ENCODE measurements at places on chromosomes 12 and 14.

DNA sequence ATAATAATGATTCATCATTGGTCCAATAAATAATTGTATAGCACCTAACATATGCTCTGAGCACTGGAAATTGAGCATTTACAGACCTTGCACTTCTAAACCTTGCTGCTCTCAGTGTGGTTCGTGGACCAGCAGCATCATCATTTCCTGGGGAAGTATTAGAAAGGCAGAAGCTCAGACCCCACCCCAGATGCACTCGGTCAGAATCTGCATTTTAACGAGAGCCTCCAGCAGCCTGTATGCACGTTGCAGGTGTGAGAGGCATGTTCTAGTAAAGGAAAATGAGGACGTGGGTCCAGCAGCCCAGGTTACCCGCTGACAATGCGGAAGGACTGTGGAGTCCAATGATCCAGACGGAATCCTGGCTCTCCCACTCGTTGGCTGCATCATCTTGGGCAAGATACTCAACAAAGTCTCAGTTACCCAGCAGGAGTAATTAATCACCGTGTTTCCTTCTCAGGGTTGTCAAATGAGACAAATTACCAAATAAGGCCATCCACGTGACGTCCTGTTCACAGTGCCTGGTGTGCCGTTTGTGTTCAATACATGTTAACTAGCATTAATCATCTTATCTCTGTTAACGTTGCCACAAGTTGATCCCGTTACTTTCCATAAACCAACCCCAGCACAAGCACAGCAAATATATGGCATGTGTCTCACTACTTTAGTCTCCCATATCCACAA is 49.2 kb upstream of the CCND2 start:
- no peak for DNase-seq

DNA sequence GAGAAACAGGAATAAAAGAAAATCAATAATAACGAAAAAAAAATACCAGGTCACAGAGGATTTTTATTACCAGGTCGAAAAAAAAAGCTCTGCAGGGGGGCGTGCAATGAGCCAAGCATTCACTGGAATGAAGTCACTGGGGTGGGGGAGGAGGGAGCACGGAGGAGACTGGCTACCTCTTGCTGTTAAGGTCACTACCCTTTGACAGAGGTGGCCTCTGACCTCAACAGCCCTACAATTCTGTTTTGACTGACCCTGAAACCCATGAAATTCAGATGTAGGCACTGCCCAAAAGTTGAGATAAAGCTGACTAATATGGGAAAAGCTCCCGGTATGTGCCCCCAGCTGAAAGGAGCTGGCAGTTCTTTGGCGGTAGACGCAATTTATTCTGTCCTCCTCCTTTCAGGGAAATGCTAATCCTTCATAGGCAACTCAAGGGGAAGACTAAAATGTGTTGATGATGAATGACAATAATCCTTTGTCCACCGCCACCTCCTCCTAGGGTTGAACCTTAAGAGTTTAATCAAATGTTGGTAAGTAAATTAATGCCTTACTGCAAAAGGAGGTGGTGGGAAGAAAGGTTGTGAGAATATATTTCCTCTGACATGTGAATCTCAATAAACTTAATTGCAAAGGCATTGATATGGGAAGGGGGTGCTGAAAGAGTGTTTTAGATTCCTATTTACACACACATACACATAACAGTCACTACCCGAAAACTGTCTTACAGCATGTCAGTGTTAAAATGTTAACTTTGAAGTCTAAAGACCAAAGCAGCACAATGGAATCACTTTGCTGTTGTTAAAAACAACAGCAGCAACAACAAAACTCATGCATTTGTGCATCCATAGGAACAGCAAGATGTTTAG is 6.3 kb upstream of the RIC8B start:
- no peak for DNase-seq

GRCh38 chr12:15757553-15758255 is 31.5 kb downstream of the EPS8 start:
- DNase-seq, result no peak

GRCh38 chr14:91694643-91695042 is 37.2 kb downstream of the CATSPERB start:
- no peak for DNase-seq

DNA sequence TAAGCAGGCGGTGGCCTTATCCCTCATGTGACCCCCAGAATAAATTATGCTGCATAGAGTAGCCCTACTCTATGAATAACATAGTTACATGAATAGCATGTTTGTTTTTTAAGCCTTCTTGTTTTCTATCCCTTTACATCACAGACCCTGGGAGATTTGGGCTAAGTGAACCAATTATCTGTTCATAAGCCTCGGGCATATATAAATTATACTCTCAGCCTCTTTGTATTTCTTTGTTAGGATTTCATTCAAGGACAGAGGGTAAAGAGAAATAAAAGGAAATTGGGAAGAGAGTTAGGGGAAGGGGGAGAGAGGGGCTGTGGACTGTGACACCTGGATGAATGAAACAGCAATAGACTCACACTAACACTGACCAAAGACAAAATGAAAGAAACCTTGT is 35.3 kb upstream of the RTRAF start:
- DNase-seq, result no peak

DNA sequence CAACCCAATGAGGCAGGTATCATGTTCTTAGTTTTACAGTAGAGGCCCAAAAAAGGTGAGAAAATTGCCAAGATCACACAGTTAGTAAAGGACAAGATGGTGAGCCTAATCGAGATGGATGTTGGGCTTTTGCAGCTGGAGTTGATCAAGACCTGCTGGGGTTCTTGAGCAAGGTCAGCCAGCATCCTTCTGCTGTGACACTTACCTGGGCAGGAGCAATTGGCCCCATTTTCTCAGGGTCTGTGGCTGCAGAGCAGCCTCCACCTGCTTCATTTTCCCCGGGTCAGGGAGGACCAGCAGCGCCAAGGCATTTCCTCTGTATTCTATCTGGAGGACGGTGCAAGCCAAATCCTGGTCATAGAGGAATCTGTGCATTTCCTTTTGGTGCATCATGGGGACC is 6.5 kb downstream of the SERPINA11 start:
- no peak for DNase-seq
